ENCODE measurements at places on chromosomes 5 and 9.

DNA sequence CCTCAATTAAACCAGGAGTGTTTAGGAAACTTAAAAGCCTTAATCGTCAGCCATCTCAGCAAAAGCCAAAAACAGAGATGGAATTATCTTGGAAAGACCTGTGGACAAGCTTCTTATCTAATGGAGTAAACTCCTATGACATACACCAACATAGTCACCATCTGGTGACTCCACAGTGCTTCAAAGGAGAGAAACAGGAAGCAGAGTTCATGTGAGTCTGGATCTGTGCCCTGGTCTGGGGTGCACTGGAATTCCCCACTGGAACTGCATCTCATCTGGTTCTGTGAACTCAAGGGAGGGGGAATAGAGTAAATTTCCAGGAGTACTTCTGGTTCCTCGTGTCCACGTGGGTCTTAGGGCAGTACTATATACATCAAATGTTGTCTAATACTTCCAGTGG lies 36.3 kb upstream of the KCNN2 start:
- DNase-seq = no peak

DNA sequence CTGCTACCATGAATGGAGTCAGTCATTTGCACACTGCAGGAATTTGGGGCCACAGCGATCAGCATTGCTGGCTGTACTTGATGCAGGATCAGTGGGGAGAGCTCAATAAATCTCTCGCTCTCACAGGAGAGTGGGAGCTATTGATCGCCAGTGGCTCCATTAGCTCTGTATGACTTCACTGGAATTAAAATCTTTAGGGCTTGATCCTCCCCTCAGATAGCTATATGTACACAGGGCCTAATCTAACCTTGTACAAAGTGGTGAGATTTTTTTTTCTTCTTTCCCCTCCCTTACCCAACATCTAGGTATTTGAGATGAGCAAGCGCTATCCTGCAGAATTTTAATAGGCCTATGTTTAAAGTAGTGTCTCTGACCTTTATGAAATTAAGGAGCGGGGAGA lies 84.9 kb downstream of the IZUMO3 start:
- DNase-seq = no peak

DNA sequence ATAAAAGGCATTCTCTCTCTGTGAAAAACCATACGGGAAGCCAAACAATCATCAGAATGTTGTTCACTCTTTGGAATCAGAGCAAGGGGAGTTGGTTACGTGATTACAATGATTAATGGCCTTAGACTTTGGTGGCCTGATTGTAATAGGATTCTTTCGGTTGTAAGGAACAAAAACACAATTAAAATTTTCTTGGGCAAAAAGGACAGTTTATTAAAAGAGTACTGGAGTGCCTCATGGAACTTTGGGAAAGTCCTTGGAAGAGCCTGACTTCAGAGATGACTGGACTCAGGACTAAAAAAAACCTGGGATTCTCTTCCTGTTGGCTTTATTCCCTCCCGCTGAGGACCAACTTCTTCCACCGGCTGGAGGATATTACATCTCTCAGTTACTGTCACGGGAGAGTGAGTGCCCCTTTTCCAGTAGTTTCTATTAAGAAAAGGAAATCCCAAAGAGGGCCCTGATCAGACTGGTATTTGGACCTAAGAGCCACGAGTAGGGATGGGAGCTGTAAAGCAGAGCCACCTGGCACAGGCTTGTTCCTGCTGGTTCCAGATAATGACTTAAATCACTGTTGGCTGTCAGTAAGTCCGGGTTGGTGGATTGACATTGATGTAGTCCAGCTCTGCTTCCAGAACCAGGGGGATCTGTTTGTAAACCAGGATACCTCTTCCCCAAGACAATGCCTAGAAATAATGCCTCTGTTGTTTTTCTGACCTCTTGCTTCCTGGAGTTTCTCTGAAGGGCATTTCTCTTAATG lies 53.9 kb downstream of the CFAP95 start:
- DNase-seq = no peak

DNA sequence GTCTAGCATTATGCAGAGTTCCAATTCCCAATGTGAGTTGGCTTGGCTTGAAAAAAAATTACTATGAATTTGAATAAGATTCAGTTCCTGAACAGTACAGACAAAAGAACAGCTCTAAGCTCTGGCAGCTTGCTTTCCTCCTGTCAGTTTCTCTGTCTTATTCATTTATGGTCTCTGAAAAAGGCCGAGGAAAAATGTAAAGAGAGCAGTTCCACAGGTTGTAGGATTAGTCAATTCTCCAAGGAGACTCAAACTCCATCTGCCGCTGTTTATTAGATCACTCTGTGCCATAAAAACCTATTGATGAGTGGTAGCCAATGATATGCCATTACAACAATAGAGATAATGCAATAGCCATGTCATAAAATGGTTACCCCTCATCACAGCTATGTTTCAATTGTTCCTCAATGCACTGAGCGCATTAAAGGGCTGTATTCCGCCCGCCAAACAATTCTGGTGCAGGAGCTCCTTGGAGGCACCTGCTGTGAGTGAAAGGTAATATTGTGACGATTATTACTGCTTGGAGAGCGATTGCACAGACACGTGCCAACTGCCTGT lies 188.2 kb downstream of the ARRDC3 start:
- no peak for DNase-seq

DNA sequence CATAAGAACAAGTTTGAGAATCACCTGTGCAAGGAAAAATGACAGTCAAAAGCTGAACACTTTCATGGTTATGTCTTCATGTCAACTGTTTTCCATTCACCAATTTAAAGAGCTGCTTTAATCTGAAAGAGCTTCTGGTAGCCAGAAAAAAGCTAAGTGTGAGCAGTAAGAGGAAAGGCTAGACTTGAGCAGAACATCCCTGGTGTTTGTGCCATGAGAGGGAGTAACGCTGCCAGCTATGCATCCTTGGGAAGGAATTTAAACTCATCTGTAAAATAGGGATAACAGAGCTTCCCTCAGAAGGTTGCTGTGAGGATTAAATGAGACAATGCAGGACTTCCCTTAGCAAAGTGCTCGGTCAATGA lies 193.7 kb downstream of the MAPKAP1 start:
- no peak for DNase-seq

- DNase-seq = no peak
Measured at GRCh38 chr9:108347463-108348188, 508.2 kb downstream of the ACTL7B start.

DNA sequence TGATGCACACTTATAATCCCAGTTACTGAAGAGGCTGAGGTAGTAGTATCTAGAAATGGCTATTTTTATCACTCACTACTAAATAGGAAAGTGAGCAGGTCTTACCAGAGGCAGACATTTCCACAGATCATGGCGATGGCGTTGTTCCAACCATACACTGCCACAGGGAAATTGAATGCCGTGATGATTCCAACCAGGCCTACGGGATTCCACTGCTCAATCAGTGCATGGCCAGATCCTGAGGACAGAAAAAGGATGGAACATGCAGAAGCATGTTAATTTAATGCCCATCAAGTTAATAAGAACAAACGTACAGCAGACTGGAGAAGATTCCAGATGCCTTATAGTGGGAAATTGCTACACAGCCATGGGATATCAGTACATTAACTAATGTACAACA lies 18.0 kb downstream of the ALDH7A1 start:
- no peak for DNase-seq

DNA sequence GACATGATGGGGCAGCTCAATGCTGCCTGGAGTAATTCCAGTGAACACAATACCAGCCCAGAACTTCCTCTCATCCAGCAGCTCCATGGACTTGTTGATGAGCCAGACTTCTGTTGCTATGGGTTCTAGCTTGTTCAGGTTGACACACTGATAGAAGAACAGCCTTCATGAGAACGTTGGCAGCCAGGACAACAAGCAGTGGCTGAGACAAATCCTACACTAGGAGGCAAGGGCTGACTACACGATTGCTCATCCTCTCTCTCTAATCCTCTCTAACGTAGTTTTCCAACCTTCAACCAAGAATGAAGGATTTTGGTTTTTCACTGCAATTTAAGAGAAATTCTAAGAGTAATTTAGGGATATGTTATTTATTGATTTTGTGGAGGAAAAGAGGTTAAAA lies 67.8 kb downstream of the NIPSNAP3B start:
- DNase-seq = no peak

GRCh38 chr5:179313849-179314521 lies 31.3 kb downstream of the ADAMTS2 start:
- DNase-seq = peak; percentile 79

- no peak for DNase-seq
Measured at GRCh38 chr5:14816374-14816998, 55.1 kb downstream of the ANKH start.

- no peak for DNase-seq
Measured at GRCh38 chr5:156402387-156402921, 75.5 kb downstream of the SGCD start.

GRCh38 chr9:104906441-104907277 lies 21.3 kb downstream of the ABCA1 start:
- DNase-seq = no peak

- DNase-seq = no peak
Measured at GRCh38 chr5:1851290-1851934, 31.3 kb downstream of the IRX4 start.

Measured in breast epithelium (tissue), 4 donors.